NCI-H510A treated with DMSO at 0.1 percent for 48 hours (cell line): ENCODE measurements at places on chromosomes 5 and 9.

- DNase-seq: no peak
These were observed 129.2 kb upstream of the PHYKPL start for GRCh38 chr5:178361657-178362445.

GRCh38 chr5:107672211-107673038 is 1.7 kb upstream of the EFNA5 start:
- peak; percentile 70 for DNase-seq

- DNase-seq: no peak
These were observed 303.0 kb upstream of the PDE4D start for GRCh38 chr5:60196385-60197113.

DNA sequence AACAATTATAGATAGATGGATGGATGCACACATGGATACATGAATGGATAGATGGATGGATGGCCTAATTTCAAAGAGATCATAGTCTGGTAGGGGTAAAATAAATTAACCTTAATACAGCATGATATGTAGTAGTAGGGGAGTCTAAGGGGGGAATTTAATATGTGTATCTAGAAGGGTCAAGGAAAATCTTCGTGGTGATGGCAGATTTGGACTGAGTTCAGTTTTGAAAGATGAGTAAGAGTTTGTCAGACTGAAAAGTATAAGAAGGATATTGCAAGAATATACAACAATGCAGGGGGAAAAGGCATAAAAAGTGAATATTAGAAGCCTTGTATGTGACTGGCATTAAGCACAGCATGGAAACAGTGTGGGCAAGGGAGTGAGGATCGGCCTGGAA is 98.7 kb downstream of the ZNF462 start:
- DNase-seq: no peak

GRCh38 chr5:60640901-60641300 is 59.1 kb downstream of the DEPDC1B start:
- DNase-seq: no peak

DNA sequence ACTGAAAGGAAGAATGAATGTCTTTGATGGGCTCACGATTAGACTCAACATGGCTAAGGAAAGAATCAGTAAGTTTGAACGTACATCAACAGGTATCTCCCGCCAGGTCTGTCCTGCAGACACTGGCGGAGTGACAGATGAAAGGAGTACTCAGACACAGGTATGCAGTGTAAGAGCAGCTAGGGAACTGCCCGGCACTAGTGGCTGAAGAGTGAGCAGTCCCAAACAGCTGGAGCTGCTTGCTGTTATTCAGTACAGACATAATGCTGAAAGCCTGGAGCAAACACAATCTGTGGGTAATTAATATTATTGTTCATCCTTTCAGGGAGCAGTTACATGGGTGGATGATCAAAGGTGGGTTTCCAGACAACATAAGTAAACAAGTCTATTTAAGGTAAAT is 835.5 kb downstream of the TLE4 start:
- DNase-seq: no peak
